Upper lobe of right lung (tissue), 1 donor: ENCODE measurements at places on chromosomes 7 and 10. TPM values are rescaled to one million over a fixed set of nuclear protein-coding genes. Genes with fewer than 3 reads are reported as not detected.

DNA sequence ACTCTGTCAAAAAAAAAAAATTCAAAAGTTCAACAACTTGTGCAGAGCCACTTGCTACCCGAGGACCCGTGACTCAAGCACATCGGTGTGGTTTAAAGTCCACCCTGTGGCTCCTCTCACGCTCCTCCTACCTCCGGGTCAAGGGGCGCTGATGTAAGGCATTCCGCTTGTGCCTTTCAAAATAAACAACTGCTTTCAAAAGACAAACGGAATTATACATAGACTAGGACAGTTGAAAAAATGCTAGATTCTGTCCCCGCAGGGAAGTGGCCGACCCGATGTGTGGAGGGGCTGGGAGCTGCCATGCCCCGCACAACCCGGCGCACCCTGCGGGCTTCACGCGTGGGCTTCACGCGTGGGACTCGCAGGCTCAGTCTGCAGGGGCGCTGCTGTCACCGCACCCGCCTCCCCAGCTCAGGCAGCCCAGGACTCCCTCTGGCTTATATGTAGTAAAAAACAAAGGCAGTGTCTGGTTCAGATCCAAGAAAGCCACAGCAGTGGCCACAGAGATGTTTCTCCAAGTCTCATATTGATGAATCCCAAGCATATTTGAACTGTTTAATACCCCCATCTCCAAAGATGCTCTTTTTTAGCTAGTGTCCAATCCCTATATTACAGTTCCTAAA, 239.7 kb upstream of the INHBA start:
- no peak for DNase-seq

DNA sequence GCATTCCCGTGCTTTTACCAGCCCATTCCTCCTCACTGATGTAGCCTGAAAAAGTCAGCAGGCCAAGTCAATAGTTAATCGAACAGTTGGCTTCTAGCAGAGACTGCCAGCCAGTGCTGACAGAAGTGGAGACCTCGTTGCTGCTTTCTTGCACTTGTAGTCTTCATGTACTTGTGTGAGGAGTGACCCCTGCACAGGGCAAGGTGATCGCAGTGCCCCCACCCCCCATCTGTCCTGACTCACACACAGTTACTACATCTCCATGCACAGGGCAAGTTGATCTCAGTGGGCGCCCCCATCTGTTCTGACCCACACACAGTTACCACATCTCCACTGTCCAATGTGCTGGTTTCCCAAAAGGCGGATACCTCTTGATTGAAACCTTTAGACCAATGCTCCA, 34.2 kb downstream of the C10orf71 start:
- DNase-seq, result no peak

Gene EXOC4
- 73.5 TPM for total RNA-seq

Gene ABI1
- 52.4 TPM for total RNA-seq

- DNase-seq, result no peak
These were observed 431.9 kb downstream of the PLXDC2 start for GRCh38 chr10:20247891-20248708.

Gene WIPF3
- total RNA-seq, result 0.67 TPM

DNA sequence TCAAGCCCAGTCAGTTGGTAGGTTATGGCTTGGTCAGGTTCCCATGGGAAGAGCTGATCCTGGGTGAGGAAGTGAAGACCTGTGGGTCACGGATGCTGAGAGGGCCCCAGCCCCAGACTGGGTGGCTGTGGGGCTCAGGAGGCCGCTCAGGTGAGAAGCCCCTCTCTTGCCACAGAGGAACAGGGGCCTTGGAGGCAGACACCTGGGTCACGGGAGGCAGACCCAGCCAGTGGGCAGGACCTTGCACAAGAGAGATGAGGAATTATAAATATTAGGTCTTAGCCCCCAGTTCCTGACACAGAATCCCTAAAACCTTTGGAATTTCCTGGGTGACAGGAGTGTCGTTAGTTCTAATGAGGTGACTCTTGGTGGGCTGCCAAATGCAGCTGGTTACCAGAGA, 10.6 kb upstream of the CRHR2 start:
- DNase-seq, result no peak

Gene ZNF804B
- total RNA-seq, result not detected

- no peak for DNase-seq
These were observed 23.2 kb downstream of the KPNA7 start for GRCh38 chr7:99184532-99185218.

Gene ERVW-1
- not detected for total RNA-seq

DNA sequence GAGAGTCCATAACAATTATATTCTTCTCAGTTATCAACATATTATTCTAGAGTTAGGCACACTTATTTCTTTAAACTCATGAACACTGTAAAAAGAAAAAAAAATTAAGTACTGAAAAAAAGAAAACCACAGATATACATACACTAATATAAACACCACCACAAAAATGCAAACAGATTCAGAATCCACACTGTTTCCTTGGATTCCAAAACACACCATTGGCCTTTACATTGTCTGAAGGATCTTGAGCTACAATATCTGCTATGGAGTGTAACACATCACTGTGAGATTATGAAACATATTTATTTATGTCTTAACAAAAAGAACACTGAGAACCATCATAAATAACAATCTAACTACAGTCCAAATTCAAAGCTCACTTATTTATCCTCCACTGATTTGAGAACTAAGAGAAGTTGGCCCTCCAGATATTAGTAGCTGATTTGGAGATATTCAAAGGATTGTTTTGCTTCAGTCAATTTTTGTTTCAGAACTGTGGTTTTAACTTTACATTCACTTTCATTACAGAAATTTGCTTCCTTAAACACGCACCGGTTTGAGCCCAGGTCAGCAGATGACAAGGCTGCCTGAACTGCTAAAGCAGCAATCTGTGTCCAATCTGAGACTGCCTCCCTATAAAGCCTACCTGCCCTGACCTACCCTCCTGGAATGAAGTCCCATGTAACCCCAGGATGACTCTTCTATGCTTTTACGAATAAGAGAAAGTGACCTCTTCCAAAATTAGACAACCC, 47.0 kb upstream of the CDK1 start:
- no peak for DNase-seq

GRCh38 chr10:60267802-60268201, 121.9 kb downstream of the ANK3 start:
- DNase-seq, result no peak

DNA sequence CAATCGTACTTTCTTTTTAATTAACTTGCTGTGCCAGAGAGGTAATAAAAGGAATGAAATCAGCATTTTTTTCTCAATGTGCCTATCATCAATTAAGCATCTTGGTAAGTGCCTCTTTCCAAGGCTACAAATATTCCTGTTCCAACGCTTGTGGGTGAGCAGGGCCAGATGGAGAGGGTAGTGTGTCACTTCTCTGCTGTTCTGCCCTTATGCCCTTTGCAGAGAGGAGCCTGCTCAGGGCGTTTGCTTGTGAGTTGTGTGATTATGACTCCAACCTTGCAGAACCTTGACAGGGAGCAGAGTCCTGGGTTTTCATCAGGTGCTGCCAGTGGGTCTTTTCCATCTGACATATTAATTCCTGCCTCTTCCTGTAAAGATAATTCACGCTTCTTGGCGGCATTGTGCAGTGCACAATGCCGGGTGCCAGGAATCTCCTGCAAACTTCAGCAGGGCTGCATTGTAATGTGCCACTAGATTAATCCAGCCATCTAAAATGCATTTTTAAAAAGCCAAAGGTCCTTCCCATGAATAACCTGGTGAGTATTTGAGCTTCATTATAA, 234.4 kb downstream of the ARHGAP12 start:
- no peak for DNase-seq

DNA sequence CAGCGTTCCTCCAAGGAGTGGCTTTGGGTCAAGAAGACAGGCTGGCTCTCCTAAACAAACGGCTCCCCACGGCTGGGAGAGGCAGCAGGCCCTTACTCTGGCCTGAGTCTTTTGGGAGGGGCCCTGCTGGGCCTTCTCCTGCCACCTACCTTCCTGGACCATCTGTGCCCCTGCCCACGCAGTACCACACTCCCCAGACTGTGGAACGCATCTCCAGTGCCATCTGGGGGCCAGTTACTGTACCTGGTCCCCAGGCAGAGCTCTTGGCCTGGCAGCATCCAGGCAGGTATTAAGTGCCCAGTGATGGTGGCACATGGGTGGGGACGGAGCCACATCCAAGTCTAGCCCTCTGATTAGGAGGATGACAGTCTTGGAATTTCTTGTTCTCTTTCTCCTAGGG, 14.4 kb downstream of the ALKBH4 start:
- no peak for DNase-seq

GRCh38 chr10:75662715-75663114, 231.3 kb downstream of the LRMDA start:
- no peak for DNase-seq

GRCh38 chr10:86815640-86816039, 59.2 kb downstream of the BMPR1A start:
- DNase-seq, result no peak

- no peak for DNase-seq
These were observed 12.4 kb downstream of the SMKR1 start for GRCh38 chr7:129514683-129515082.

Gene FANK1
- 2.6 TPM for total RNA-seq

Gene SPDYE8
- not detected for total RNA-seq

GRCh38 chr10:81135851-81136250, 598.1 kb downstream of the SH2D4B start:
- DNase-seq, result no peak

DNA sequence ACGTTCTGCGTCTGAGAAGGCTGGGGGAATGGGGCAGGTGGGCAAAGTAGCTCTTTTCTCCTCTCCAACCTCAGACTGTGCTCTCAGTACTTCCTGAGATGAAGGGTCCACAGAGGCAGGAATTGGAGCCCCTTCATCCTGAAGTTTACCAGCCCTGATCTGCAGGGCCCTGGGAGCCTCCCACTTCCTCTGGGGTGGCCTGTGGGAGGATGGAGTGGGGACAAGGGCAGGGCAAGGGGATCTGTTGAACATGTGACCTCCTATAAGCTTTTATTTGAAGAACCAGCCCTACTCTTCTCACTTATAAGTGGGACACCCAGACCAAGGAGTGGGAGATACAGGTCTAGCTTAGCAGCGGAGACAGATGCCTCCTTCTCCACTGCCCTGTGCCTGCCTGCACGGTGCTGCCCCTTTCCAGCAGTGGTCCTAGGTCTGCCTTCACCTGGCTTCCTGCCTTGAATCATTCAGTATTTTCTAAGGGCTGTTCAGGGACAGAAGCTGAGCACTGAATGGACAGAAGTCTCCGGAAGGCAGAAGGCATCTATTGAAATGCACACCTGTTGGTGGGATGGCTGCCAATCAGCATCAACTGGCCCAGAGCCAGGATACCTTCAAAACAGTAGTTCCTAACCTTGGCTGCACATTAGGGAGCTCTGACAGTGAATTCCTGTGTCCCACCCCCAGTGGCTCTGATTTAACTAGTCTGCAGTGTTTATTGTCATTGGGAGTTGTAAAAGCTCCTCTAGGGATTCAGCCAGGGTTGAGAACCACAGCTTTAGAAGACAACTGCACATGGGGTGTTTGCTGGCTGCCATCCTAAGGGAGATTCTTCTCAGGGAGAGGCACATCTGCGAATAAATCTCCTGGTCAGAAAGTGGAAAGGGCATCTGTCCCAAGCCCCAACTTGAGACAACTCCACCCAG, 2.7 kb upstream of the ARHGAP22 start:
- no peak for DNase-seq

DNA sequence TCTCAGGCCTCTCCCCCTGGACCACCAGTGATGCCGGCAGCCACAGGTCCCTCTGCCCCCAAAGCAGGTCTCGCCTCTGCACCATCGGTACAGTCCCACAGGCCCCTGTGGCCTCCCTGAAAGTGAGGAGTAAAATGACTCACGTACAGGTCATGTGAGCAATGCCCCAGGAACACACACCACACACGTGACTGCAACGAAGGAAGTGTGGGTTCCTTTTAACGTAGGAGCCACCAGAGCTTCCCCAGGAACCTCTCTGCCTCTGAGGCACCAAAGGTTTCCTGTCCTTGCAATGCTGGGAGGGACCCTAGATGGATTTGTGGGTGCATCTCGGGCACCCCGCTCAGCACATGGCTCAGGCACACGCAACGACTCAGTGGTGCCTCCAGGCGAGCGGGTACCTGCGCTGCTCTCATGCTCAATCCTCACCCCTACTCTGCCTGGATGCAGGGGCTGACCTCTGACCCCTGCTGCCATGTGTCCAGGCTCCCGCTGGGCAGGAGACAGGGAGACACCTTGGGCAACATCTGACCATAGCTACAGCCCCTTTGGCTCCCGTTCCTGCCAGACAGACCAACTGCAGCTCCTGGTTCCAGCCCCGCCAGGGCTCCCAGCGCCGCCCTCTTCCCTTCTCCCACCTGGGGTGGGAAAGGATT, 120.7 kb downstream of the PRKAG2 start:
- no peak for DNase-seq

DNA sequence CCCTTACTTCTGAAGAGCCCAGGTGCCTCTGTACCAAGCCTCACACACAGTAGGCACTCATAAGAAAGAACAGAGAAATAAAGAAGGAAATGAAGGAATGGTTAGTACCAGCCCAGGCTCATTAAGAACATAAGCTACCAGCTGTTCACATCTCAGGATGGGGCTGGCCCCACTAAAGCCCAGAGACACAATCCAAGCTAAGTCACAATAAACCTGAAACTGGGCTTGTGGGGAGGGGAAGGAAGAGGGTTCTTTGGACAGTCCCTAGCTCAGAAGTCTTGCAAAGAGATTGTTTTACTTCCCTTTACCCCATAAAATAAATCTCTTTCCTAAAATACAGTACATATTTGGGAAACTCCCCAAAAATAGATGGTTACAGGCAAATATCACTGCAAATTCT, 24.3 kb downstream of the FBXW4 start:
- no peak for DNase-seq

Gene COG5
- total RNA-seq, result 39.6 TPM

Gene TET1
- total RNA-seq, result 2.1 TPM

DNA sequence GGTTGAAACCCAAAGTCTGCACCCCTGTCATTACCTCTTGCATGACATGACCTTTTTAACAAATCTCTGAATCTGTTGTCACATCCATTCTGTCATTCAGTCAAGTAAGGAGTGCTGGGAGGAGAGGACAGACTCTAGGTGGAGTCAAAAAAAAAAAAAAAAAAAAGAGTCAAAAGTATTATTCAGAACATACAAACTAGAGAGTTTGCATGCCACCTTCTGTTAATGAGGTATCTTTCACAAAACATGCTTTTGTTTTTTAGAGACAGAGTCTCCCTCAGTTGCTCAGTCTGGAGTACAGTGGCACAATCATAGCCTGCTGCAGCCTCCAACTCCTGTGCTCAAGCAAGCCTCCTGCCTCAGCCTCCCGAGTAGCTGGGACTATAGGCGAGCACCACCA, 81.6 kb upstream of the ARMC3 start:
- DNase-seq, result no peak

DNA sequence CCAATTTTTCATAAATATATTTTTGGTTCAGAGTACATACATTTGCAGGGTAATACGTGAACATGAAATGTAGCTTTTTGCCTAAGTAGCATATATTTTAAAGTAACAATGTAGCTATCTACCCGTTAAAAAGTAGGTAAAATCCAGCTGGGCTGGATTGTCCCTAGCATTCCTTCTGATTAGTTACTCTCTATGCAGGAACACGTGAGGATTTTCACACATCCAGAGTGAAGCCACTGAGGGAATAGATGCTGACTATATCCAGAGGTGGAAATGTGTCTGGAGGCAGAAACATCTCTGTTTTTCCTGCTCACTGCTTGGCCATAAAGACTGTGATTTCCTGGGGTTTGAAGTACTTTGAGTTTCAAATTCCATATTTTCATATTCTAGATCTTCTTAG, 338.9 kb upstream of the KIAA1217 start:
- no peak for DNase-seq

Gene NDUFB8
- 110 TPM for total RNA-seq

Gene NPTX2
- 2.1 TPM for total RNA-seq

Gene AKR1D1
- total RNA-seq, result not detected

- no peak for DNase-seq
These were observed 958.2 kb downstream of the DNAJB9 start for GRCh38 chr7:109527833-109528232.
